EH (cell line): ENCODE measurements at places on chromosomes 1 and 21.
A peak's percentile ranks its signal among the peaks of the same experiment; 100 is the strongest.

- no peak for DNase-seq
These were observed 537.0 kb downstream of the DPYD start for GRCh38 chr1:97383797-97384196.

GRCh38 chr21:37407719-37408420, 41.3 kb downstream of the DYRK1A start:
- peak; percentile 77 for DNase-seq

- DNase-seq = peak; percentile 66
These were observed 74.4 kb downstream of the DUSP10 start for GRCh38 chr1:221667504-221667903.

- peak; percentile 81 for DNase-seq
These were observed at the start of gene MOV10 for GRCh38 chr1:112674440-112674985. Gene MOV10 (plus strand): TSS chr1:112674659. CDS start chr1:112674913, 254 bp downstream.

- DNase-seq = no peak
These were observed 917.6 kb downstream of the NCAM2 start for GRCh38 chr21:21915816-21916215.

DNA sequence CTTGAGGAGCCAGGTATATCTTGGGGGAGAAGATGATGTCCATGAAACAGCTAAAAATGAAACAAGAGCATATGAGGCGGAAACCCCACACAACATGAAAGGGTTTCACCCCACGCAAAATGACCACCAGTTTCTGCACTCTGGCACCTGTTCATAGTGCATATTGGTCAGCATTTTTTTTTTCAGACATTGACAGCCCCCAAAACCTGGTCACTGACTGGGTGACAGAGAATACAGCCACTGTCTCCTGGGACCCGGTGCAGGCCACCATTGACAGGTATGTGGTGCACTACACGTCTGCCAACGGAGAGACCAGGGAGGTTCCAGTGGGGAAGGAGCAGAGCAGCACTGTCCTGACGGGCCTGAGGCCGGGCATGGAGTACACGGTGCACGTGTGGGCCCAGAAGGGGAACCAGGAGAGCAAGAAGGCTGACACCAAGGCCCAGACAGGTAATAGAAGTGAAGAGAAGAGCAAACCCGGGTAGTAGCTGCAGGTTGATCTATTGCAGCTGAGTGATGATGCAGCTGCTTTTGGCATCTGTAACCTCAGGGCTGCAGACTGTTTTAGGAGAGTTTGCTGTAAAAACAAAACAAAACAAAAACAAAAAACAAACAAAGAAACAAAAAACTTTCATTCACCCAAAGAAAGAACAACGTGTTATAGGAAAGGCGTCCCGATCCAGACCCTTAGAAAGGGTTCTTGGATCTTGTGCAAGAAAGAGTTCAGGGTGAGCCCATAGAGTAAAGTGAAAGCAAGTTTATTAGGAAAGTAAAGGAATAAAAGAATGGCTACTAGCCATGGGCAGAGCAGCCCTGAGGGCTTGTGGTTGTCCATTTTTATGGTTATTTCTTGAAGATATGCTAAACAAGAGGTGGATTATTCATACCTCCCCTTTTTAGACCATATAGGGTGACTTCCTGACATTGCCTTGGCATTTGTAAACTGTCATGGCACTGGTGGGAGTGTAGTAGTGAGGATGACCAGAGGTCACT, 51.0 kb downstream of the TNN start:
- DNase-seq = peak; percentile 22

DNA sequence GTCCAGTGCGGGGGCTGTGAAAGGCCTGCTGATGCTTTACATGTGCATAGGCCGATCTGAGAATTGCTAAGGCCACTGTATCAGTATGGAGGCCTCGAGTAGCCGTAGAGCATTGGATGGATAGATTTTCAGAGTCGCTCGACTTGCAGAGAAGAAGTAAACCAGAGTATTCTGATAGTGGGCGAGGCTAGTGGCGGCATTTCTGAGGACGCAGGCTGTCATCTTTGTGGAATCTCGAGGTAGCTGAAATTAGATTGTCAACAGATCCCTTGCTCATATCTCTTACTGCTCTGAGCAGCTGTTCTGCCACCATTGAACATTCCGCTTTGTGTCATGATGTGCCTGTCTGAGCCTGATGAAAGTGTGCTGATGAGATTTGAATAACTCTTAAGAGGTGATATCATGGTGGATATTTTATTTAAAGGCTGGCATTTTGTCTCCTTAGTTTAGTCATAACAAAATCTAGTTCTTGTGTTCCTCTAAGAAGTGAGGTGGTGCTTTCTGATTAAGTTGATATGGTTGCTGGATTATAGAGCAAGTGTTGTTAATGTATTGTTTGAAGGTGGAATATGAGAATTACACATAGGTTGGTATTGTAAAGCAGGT, 1.5 kb downstream of the KIF1B start:
- peak; percentile 63 for DNase-seq

GRCh38 chr1:222026280-222026679, 284.4 kb upstream of the DUSP10 start:
- no peak for DNase-seq

GRCh38 chr1:31780632-31781031, 16.5 kb upstream of the ADGRB2 start:
- DNase-seq = no peak

- peak; percentile 56 for DNase-seq
These were observed 190.9 kb downstream of the GIPC2 start for GRCh38 chr1:78236716-78237115.

- DNase-seq = no peak
These were observed 392.4 kb downstream of the TTLL7 start for GRCh38 chr1:83606416-83606955.

- DNase-seq = no peak
These were observed 188.5 kb downstream of the SMYD3 start for GRCh38 chr1:246318622-246319021.

- no peak for DNase-seq
These were observed 251.6 kb upstream of the FAM78B start for GRCh38 chr1:166418344-166418933.

- no peak for DNase-seq
These were observed at the start of gene CD244 for GRCh38 chr1:160862203-160863060. Gene CD244 (minus strand): TSS chr1:160862887. CDS start chr1:160862677, 210 bp downstream.

- no peak for DNase-seq
These were observed 1.8 kb upstream of the ZDHHC18 start for GRCh38 chr1:26824731-26825130.

GRCh38 chr1:231186356-231187115, 24.7 kb downstream of the TRIM67 start:
- DNase-seq = no peak

GRCh38 chr1:161044908-161045735, 655 bp downstream of the USF1 start:
- DNase-seq = peak; percentile 80

DNA sequence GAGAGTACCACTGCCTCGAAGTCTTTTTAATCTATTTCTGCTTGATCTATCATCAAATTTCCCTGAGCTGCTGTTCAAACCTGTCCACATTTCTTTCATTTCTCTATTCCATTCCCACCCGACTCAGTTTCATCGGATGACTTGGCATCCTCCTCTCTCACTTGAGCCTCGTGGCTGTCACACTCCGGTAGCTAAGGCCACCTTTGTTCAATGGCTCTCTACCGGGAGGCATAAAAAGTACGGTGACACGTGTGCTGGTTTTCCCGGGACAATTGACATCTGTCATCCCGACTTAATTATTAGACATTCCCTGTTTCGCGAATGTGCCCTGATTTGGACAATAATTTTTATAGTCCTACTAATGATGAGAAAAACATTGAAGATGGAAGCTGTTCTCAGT, 22.6 kb downstream of the MIS18A start:
- no peak for DNase-seq

DNA sequence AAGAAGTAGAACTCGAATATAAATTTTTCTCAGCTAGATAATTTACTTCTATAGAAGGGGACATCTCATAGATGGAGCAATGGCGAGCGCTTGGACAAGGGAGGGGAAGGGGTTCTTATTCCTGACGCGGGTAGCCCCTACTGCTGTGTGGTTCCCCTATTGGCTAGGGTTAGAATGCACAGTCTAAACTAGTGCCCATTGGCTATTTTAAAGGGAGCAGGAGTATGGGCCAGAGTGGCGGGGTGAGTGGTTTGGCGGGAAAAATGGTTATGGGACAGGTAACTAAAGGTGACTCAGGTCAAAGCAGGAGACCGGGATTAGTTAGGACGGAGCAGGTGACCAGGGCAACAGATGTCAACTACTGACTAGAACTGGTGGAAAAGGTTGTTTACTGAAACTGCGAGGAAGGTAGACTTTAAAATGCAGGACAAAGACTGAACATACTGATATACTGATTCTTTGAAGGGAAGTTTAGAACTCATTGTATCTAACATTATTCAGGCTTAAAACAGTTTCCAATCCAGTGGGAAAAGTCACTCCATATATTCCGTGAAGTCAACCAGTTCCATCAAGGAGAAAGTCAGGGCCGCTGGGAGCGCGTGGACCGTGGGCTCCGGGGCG, 940 bp upstream of the ATAD3A start:
- peak; percentile 8 for DNase-seq

- DNase-seq = peak; percentile 67
These were observed at the start of gene HPCA for GRCh38 chr1:32886004-32886827. Gene HPCA (plus strand): TSS chr1:32886491. CDS start chr1:32888899, 2,408 bp downstream.

DNA sequence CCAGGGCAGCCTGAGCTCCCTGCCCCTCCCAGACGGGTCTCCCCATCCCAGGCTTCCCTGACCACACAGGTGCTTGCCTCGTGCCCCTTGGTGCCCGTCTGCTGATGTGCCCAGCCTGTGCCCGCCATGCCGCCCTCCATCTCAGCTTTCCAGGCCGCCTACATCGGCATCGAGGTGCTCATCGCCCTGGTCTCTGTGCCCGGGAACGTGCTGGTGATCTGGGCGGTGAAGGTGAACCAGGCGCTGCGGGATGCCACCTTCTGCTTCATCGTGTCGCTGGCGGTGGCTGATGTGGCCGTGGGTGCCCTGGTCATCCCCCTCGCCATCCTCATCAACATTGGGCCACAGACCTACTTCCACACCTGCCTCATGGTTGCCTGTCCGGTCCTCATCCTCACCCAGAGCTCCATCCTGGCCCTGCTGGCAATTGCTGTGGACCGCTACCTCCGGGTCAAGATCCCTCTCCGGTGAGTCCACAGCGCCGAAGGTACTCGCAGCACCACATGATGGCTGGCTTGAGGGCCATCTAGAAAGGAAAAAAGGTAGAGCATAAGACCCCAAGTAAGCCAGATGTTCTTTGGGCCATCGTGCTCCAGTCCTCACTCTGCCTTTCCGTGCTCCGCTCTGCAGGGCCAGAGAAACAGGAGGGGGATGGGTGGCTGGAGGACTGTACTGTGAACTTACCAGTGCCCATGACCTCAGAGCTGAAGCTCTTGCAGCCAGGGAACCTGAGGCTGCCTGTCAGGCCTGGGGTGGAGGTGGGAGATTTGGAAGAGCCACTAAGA, 1.4 kb downstream of the ADORA1 start:
- no peak for DNase-seq

GRCh38 chr1:118589238-118589846, 398.8 kb downstream of the TBX15 start:
- no peak for DNase-seq

GRCh38 chr1:205971082-205971481, 27.8 kb upstream of the SLC26A9 start:
- DNase-seq = no peak

- DNase-seq = peak; percentile 63
These were observed at the start of gene TRABD2B for GRCh38 chr1:47997289-47998200. Gene TRABD2B (minus strand): TSS chr1:47997385.

- peak; percentile 37 for DNase-seq
These were observed 5.3 kb downstream of the CLCA2 start for GRCh38 chr1:86429122-86429725.

GRCh38 chr1:74467786-74468377, 44.5 kb downstream of the LRRC53 start:
- no peak for DNase-seq
